Non-pigmented ciliary epithelial cell (primary cell): ENCODE measurements at places on chromosomes 11 and 22.

- DNase-seq = no peak
These were observed 4.6 kb downstream of the ATF4 start for GRCh38 chr22:39524753-39525657.

- DNase-seq = no peak
These were observed 50.5 kb downstream of the NNMT start for GRCh38 chr11:114346709-114347141.

GRCh38 chr22:22925805-22926369 is 38.3 kb downstream of the IGLL5 start:
- no peak for DNase-seq

- no peak for DNase-seq
These were observed 1.4 kb upstream of the PPARA start for GRCh38 chr22:46148816-46149511.

GRCh38 chr11:548700-549603 is 11.6 kb downstream of the LMNTD2 start:
- DNase-seq = no peak

DNA sequence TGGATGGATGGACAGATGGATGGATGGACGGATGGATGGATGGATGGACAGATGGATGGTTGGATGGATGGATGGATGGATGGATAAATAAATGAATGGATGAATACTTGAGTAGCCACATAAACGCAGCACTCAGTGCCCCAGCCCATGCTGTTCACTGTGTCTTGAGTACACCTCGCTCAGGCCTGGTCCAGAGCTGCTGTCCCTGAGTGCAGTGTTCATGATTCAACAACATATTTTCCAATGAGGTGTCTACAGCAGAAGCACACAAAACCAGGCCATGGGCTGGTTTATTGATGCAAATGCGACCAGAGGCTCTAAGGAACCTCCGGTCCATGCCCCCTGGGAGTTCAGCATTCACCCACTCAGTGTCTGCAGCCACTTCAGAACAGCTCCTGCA is 584.3 kb downstream of the BRD1 start:
- no peak for DNase-seq

DNA sequence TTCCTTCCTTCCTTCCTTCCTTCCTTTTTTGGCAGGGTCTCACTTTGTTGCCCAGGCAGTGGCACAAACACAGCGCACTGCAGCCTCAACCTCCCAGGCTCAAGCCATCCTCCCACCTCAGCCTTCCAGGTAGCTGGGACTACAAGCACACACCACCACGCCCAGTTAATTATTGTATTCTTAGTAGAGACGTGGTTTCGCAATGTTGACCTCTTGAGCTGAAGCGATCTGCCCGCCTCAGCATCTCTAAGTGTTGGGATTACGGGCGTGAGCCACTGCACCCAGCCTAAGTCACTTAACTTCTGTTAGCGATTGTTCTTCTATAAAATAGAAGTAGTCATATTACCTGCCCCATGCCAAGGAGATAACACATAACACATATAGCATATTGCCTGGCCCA is 2.8 kb upstream of the SYTL2 start:
- DNase-seq = no peak

GRCh38 chr11:27254744-27255446 is 108.1 kb downstream of the CCDC34 start:
- peak; percentile 71 for DNase-seq
